NCI-H1417 (cell line): ENCODE measurements at places on chromosomes 2 and 18.

DNA sequence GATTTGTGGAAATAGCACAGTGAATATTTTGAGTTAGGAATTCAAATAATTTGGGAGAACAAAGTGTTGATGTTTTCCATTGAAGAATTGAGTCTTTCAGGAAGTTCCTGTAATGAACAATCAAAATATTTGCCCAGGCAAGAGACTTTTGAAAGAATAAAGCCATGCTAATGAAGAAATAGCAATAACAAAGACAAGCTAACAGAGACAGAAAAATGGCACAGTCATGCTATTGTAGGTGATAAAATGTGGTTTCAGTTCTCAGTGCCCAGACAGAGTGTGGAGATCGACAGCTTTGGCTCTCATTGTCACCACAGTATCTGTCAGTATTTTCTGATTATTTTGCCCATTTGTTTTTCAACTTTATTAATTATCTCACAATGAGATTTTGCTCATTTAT is 490.8 kb upstream of the PIK3C3 start:
- DNase-seq, result no peak

DNA sequence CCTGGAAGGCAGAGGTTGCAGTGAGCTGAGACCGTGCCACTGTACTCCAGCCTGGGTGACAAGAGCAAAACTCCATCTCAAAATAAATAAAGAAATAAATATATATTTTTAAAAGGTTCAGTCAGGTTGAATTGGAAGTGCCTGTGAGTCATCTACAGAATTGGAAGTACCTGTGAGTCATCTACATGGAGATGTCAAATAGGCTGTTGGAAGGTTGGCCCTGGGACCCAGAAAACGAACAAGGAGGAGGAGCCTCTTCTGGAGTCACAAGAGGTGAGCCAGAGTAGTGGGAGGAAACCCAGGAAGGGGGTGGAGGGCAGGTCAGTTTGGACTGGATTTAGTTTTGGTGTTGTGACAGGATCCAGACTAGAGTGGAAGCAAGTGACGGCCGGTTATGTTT is 15.2 kb upstream of the SCYGR1 start:
- no peak for DNase-seq

DNA sequence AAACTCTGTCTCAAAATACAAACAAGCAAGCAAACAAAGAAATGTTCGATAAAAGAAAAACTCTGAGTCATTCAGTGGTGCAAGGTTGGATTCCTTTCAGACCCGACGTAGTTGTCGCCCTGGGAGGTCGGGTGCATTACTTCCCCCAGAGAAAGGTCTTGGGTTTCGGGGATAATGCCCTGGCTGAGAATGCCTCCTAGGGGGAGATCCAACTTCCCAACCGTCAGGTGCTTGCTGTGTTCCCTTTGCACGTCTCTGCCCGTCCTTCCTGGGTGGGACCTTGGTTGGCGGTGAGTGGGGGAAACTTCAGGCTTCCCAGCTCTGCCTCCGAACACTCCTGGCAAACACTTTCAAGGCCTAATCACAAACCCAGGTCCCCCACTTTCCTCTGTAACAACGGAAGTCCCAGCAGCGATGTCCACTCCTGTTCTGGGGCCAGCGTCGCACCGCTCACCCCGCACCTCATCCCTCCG is 609 bp downstream of the TPGS2 start:
- DNase-seq, result no peak

- DNase-seq, result no peak
Measured at GRCh38 chr18:28684746-28685355, 507.9 kb upstream of the CDH2 start.

- DNase-seq, result no peak
Measured at GRCh38 chr2:96408616-96409015, 73.0 kb downstream of the NCAPH start.

GRCh38 chr18:54767098-54767497 is 61.2 kb upstream of the RAB27B start:
- DNase-seq, result no peak

DNA sequence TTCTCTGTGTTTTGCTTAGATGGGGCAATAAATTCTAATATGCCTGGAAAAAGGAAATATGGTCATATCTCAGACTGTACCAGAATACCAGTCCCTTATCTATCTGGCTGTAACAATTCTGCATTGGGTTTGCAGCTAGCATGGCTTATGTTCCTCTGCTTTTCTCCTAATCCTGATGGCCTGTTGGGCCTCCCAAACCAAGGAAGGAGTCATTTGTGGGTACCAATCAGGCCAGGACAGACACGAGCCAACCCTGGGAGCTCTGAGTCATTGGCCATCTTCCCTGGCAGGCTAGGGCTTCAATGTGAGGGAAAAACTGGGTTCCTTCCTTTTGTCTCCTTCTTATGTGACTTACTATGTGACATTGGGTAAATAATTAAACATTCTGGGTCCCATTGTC is 12.0 kb downstream of the SMARCAL1 start:
- no peak for DNase-seq

DNA sequence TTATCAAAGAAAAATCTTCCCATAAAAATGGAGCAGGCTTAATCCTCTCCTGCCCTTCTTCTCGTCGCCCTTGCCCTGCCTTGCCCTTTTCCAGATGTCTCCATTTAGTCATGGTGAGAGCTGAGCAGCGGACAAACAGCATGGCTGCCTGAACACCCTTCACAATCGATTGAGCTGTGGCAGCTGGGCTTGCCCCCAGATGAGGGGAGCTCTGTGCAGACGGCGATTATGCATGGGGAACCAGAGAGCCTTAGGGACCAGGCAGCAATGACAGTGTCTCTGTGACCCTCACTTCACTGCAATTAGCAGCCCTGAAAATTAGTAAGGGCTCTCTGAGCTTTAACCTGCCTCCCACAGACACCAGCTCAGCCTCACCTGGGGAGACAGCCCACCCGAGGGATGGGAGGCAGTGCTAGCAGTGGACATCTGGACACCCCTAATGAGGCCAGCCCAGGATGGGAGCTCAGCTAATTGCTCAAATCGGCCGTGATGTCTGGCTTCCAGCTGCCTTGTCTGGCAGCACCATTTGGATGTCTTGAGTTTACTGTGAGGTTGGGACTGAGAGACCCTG is 365.7 kb downstream of the TNS1 start:
- DNase-seq, result peak; percentile 13

GRCh38 chr2:64202206-64202845 is 58.1 kb upstream of the PELI1 start:
- DNase-seq, result no peak

DNA sequence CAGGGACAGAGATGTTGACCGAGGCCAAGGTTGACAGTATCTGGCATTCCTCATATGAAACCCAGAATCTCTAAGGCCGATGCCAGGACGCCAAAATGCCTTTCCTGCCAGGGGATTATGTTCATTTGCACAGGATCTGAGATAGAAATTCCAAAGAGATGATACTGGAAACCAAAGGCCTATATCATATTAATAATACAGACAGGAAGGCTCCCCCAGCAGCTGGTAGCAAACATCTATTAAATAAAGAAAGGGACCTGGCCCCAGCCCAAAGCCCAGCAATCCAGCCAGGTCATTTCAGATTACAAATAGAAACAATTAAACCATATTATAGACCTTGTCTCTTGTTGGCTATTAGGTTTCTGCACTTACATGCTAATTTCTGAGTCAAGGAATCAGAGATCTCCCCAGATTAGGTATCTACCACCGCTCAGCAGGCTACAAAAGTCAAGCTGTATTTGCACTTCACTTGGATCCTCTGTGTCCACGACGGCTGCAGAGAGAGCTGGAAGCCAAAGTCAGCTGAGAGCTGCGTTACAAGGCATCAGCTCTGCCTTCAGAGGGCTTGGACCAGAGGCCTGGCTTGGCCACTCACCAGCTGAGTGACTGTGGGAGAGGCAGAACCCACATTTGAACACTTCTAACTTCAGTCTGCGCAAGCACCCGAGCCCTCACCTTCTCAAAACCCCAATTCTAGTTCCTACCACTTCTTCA is 269.3 kb upstream of the SIX2 start:
- DNase-seq, result no peak

DNA sequence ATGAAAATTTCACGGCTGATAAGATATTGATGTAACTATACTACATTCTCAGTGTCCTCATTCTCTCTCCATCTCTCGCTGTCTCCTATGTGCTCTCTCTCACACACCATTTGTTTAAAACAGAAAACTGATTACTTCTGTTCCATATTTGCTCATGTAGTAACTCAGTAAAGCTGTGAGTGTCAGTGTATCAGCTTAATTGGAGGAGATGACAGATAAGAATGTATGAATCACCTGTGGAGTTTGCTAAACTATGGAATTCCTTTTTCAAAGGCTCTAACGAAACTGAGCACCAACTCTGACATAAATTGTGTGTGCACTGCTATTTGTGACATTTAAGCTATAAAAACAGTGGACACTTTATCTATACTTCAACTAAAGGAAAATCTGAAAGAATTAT is 1080.0 kb downstream of the DSC3 start:
- no peak for DNase-seq

- DNase-seq, result no peak
Measured at GRCh38 chr2:36554531-36554930, 43.4 kb downstream of the FEZ2 start.

GRCh38 chr2:206800506-206801417 is 35.4 kb downstream of the FASTKD2 start:
- peak; percentile 70 for DNase-seq

DNA sequence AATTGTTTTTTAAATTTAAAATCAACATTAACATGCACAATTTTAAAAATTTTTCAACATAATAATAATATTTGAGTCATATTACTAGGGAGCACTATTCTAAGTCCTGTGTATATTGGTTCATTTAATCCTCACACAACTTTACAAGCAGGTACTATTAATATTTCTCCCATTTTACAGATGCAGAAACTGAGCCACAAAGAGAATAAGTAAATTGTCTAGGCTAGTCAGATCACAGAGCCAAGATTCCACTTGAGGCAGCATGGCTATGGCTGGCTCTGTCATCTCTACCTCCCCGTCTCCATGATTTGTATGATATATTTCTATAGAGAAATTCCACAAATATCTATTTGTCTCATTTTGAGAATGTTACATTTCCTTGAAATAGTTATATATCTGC is 15.1 kb downstream of the CCNT2 start:
- DNase-seq, result no peak

- DNase-seq, result no peak
Measured at GRCh38 chr2:8462899-8463648, 218.8 kb upstream of the ID2 start.

DNA sequence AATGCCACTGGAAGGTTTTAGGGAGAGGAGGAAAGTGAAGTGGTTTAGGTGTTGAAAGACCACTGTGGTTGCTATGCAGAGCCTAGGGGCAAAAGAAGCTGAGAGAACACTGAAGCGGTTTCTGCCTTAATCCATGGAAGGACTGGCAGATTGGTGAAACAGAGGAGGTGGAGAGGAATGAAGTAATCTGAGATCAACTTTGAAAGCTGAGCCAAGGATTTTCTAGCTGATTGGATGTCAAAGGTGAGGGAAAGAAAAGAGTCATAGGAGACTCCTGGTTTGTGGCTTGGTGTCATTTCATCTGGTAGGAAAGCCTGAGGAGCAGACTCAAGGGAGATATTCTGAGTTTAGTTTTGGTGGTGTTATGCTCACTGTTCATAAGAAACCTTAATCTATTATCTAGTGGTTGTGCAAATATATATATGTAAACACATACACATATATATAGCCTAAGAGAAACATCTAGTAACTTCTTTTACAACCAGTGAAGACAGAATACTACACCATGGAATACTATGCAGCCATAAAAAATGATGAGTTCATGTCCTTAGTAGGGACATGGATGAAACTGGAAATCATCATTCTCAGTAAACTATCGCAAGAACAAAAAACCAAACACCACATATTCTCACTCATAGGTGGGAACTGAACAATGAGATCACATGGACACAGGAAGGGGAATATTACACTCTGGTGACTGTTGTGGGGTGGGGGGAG is 134.1 kb upstream of the CREB1 start:
- no peak for DNase-seq

GRCh38 chr2:240269380-240269779 is 128.9 kb upstream of the OTOS start:
- DNase-seq, result no peak

- DNase-seq, result no peak
Measured at GRCh38 chr2:196510246-196510645, 129.3 kb upstream of the CCDC150 start.

DNA sequence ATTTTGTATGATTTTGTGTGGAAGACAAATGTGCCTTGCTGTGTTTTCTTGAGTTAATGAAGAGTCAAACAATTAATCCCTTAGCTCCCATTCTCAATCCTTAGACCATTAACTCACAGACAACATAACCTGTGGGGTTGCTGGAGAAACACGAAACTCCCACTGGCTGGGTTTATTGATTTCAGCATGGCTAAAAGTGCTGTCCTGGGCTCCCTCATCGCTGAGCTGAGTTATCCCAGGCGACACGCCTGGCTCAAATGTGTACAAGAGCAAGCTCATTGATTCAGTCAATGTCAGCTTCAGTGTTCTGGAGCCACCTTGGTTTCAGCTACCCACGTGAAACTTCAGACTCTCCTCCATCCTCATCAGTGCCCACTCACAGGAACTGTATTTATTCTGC is 896.1 kb downstream of the CNTNAP5 start:
- DNase-seq, result no peak

DNA sequence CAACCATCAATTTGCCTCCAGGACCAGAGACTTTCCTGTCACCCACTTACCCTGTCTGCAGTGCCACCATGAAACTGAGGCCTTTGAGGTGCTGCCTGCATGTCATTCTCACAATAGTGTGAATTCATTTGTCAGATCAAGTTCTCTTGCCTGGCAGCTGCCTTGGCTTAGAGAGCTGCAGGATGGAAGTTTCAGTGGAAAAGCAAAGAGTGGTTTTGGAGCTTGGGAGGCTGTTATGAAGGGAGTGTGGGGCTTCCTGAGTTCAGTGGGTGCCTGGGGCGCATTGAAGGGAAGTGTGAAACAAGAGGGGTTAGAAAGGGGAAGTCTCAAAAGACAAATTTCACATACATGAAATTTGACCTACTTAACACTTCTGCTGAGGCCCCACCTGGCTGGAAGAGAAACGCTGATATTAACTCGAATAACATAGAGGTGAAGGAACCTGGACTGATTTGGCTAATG is 7.9 kb upstream of the LBH start:
- DNase-seq, result no peak

GRCh38 chr2:151049746-151050145 is 211.9 kb downstream of the RBM43 start:
- DNase-seq, result no peak

- no peak for DNase-seq
Measured at GRCh38 chr2:109217362-109218086, 88.5 kb downstream of the SH3RF3 start.

DNA sequence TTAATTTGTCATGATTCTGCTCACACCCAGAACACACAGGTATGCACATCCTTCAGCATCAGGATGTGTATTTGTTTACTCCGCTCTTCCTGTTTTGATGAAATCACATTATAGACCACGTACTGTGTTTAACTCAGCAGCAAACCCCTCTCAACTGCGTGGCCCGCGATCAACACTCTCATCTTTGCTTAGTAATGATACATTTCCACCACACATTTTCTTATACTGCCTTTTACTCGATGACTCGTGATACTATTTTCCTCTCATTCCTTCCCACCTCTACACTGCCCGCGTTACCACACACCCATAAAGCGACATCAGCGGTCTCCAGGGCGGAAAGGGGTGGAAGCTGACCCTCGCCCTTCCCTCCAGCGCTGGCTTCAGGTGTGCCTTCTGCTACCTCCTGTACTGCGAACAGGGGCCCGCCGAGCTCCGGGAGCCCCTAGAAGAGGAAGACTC is 1.3 kb downstream of the NETO1 start:
- no peak for DNase-seq
